ENCODE measurements at places on chromosomes 2 and 18. TPM values are rescaled to one million over a fixed set of nuclear protein-coding genes. Genes with fewer than 3 reads are reported as not detected.

DNA sequence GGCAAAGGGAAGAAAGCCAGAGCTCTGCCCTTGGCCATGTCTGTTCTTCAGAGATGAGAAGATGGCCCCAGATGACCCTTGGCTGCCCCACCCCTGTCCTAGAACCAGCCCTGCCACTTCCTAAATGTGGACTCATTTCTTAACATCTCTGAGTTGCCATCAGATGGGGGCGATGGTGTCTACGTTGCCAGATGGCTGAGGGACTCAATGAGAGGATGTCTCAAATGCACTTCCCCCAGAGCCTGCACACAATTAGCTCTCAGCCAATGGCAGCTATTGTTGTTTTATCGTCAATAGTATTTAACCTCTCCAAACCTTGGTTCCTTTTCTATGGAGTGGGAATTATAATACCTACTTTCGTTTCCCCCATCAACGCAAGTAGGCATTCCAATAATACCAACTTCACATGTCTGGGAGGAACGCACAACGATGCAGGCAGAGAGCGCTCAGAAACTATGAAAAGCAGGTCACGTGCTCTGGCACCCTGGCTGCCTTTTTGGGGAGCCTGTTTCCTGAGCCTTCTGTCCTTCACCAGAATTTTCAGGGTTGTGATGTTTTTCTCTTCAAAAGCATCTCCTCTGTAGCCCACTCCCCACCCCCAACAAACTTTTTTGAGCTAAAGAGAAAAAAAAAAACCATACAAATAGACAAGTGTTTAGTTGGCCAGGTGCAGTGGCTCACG, 100.3 kb downstream of the MCFD2 start:
- H3K36me3 ChIP-seq: no peaks in the 10 kb centered on the region
- H3K4me3 ChIP-seq: no peak overlapping the region
- DNase-seq: peak; percentile 14
- peaks cover 20% of the 10 kb centered on the region for H3K27me3 ChIP-seq

Gene PLEKHA3
- total RNA-seq: 30.5 TPM

Gene POTEF
- not detected for total RNA-seq

- H3K27ac ChIP-seq: no peak overlapping the region
- no peak for DNase-seq
- H3K36me3 ChIP-seq: no peaks in the 10 kb centered on the region
- no peak overlapping the region for H3K4me3 ChIP-seq
- H3K27me3 ChIP-seq: peaks cover 10% of the 10 kb centered on the region
These were observed 66.7 kb upstream of the HS6ST1 start for GRCh38 chr2:128385365-128385764.

GRCh38 chr2:208099682-208100470, 24.4 kb downstream of the CRYGD start:
- peaks cover 14% of the 10 kb centered on the region for H3K27me3 ChIP-seq
- no peak for DNase-seq

- DNase-seq: no peak
- peaks cover 5% of the 10 kb centered on the region for H3K27me3 ChIP-seq
- H3K36me3 ChIP-seq: no peaks in the 10 kb centered on the region
- H3K27ac ChIP-seq: no peak overlapping the region
These were observed 15.6 kb downstream of the SLC4A3 start for GRCh38 chr2:219643084-219643473.

Gene MAPK4
- not detected for total RNA-seq

Measured in activated CD8-positive, alpha-beta memory T cell treated with anti-CD3 and anti-CD28 coated beads, Interleukin-2, amount 10 ng/mL, durations not matched to agents 7 days and 5 days (primary cell).